ENCODE measurements at places on chromosomes 1 and 21.

DNA sequence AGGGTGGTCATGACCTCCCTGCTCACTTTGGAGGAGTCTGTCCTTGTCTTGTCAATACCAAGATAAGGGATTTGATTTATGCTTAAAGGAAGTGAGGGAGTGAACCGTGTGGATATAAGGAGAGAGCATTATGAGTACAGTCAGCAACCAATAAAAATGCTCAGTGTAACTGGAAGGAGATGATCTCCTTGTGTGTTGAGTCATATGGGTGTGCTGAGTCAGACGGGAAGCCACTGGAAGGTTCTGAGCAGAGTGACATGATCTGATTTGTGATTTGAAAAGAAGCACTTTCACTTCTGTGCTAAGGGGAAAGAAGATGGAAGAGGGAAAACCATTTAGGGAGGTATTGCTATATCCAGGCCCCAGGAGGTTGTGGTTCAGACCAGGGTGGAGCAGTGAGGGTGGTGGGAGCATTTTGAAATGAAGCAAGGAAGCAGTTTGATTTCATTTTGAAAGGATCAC lies 2.5 kb upstream of the BCL10 start:
- DNase-seq, result no peak

- no peak for DNase-seq
These were observed 6.3 kb upstream of the LYST start for GRCh38 chr1:235873045-235873444.

GRCh38 chr1:6743189-6744101 lies 41.8 kb upstream of the CAMTA1 start:
- DNase-seq, result no peak

- no peak for DNase-seq
These were observed 2.8 kb downstream of the MYCL start for GRCh38 chr1:39898648-39899603.

- DNase-seq, result no peak
These were observed 126.8 kb upstream of the ZNF644 start for GRCh38 chr1:91148641-91149069.

GRCh38 chr21:43195121-43196021 lies 26.6 kb downstream of the CRYAA start:
- DNase-seq, result no peak

GRCh38 chr1:165598676-165599059 lies 32.4 kb upstream of the MGST3 start:
- DNase-seq, result no peak

- no peak for DNase-seq
These were observed 977 bp downstream of the PRPF3 start for GRCh38 chr1:150322310-150322709.

DNA sequence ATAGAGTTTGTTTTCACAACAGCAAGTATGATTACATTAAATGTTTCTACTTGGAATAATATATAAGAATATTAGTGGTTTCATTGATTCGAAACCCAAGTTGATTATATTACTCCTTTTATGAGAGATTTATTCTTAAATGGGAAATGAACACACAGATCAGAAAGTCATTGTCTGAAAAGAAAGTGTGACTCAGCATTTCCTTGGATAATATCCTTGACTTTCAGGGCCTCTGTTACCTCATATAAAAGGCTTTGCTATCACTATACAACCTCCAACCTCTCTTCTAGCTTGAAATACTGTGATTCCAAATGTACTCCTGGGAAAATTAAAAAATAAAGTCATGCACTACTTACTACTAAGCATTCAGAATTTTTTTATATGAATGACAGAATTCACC lies 295.3 kb upstream of the LYPLAL1 start:
- no peak for DNase-seq

- no peak for DNase-seq
These were observed 348.8 kb downstream of the HHAT start for GRCh38 chr1:210677533-210677932.

GRCh38 chr1:105027838-105028471 lies 1278.3 kb downstream of the AMY1C start:
- DNase-seq, result no peak

GRCh38 chr1:244050014-244050834 lies 859 bp upstream of the ZBTB18 start:
- peak; percentile 44 for DNase-seq

GRCh38 chr1:240484804-240485443 lies 127.0 kb downstream of the GREM2 start:
- no peak for DNase-seq

GRCh38 chr21:37075214-37075770 lies 2.2 kb downstream of the TTC3 start:
- no peak for DNase-seq

- DNase-seq, result no peak
These were observed 1.6 kb upstream of the LEFTY2 start for GRCh38 chr1:225942574-225942973.

DNA sequence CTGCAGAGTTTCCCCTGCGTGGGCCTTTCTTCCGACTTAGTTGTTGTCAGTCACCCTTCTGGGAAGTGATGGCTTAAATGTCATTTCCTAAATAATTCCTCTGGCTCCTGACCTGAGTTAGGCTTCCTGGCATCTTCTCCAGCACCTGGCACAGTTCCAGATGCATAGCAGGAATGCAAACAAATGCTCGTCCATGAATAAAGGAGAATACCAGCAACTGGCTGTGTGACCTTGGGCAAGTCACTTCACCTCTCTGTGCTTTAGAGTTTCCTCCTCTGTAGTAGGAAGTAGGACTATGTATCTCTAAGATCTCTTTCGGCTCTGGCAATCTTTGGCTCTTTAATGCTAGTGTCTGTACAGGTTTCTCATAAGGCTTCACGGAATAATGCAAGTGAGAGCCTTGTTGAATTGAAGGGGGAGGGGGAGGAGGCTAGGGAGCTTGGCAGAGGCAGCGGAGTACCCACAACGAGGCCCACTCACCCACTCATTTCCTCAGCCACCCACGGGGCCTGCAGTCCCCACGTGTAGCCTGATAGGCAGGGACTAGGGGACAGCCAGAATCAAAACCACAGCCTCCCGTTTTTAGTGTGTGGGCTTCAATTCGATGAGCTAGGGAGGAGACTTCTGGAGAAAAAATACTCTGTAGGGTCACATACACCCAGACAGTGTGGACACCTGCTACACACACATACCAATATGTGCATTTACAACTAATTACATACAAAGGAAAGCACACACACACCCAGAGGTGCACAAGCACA lies 48.1 kb downstream of the TENT5C start:
- no peak for DNase-seq

DNA sequence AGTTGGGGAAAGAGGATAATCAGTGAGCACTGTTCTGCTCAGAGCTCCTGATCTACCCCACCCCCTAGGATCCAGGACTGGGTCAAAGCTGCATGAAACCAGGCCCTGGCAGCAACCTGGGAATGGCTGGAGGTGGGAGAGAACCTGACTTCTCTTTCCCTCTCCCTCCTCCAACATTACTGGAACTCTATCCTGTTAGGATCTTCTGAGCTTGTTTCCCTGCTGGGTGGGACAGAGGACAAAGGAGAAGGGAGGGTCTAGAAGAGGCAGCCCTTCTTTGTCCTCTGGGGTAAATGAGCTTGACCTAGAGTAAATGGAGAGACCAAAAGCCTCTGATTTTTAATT lies 42.7 kb downstream of the YARS1 start:
- DNase-seq, result no peak

DNA sequence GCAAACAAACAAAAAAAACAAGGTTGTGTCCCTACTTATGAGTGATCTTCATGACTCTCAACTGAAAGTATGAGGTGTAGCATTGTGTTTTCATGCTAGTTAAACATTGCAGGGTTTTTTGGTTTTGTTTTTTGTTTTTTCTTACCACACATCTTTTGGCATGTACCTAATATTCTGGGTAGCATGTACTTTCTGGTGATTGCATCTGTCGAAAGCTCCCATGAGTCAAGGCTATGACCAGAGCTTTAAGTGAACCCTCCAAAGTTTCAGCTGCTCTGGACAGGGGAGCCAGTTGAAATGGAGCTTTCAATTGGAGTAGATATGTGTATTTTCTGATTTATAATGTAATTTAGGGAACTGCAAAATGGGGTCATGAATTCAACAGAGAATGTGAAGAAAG lies 115.5 kb downstream of the KCNK2 start:
- DNase-seq, result no peak

- DNase-seq, result no peak
These were observed 27.8 kb downstream of the GBP6 start for GRCh38 chr1:89391686-89392085.

GRCh38 chr1:189962181-189962580 lies 515.5 kb downstream of the BRINP3 start:
- no peak for DNase-seq

GRCh38 chr1:111320066-111320879 lies 29.6 kb downstream of the CHIA start:
- DNase-seq, result no peak

- no peak for DNase-seq
These were observed 97.5 kb downstream of the SMYD2 start for GRCh38 chr1:214378492-214378891.

DNA sequence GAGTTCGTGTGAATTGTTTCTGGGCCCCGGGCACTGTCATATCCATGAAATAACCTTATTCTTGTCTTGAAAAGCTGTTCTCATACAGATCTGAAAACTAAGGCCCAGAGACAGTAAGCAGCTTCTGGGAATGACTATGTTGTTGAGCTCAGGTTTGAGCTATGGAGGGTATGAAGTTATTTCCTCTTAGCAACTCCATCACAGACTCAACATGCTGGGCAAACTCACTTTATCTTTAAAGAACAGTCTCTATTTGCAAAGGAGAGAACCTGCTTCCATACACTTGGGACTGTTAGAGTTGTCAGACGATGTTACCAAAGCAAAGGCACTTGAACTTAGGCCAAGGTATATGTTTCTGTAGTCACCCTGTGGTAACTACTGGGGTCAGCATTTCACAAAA lies 90.0 kb downstream of the GPR88 start:
- no peak for DNase-seq

DNA sequence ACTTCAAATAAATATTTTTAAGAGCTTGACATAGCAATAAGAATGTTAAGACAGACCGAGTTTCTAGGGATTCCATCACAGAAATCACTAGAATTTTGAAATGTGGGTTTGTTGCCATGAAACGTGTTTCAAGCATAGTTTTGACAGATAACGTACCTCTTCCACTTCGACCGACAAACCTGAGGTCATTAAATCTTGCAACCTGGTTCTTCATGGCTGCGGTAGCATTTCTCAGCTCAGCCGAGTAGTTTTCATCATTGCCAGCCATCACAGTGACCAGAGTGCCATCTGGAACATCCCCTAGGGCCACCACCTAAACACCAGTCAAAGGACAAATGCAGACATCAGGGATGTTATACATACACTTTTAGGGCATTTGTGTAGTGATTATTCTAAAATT lies 168.7 kb downstream of the RUNX1 start:
- DNase-seq, result no peak

GRCh38 chr1:217892750-217893149 lies 261.6 kb downstream of the SPATA17 start:
- DNase-seq, result no peak

- DNase-seq, result no peak
These were observed 693.1 kb downstream of the RWDD3 start for GRCh38 chr1:95927061-95927460.

DNA sequence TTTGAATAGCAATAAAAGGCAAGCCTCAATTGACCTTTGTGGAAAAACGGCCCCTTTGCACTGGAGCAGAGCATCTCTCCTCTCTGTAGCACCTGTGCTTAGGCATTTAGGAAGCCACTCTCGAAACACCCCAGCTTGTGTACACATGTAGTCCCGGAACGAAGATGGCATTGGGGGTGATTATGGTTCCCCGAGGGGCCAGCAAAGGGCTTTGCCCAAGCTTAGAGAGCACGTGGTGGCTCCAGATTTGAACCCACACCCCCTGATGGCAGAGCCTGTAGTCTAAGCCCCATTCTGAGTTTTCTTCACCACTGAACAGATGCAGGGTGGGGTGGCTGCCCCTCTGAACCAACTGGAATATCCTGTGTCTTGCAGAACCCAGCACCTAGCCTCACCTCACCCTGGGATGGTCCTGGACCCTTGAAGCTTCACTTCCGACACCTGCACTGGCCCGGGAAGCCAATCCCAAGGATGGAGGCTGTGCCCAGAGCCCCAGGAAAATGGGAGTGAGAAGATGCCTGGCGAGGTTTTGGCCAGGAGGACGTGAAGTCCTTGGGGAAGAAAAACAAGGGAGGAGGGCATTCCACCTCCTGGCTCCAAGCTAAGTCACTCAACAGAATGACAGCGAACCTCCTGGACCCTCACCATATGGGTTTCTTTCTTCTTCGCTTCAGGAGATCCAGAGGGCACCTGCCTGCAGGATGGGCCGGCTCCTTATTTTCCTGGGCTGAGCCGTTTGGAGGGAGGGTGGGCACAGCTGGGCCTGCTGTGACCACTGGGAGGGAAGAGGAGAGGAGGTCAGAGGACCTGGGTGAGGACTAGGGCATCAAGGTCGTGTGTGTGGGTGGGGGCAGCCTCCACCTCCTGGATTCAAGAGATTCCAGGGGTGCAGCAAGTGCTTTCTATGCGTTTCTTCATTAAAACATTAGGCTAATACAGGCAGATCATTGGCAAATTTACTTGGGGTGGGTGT lies 37.7 kb downstream of the IGFN1 start:
- no peak for DNase-seq

DNA sequence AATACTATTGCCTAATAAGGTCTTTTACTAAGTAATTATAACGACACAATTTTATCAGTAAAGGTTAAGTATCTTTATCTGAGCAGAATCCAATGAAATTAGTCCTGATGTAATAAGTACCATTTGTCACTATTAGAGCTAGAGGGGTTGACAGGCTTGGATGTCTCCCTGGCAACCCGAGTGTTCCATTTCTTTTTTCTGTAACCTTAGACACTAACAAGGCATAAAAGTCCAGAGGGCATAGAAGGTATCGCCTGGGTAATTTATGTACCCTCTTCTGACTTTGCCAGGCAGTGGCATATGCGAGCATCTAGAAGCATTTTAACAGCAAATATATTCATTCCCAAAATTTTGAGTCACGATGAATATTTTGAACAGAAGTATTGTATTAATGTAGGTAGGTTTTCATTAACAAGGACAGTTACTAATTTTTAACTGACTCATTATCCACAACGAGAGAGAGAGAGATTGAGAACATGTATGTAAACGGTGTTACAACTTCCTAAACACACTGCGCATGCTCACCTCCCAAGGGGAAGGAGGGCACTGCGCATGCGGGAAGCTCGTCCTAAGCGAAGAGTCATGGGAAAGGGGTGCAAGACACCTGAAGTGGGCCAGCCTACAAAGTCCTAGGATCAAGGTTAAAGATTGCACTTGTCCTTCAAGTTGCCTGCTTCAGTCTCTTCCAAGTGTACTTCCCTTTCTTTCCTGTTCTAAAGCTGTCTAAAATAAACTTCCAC lies 423.9 kb downstream of the DSCAM start:
- DNase-seq, result no peak

Data from activated T-cell treated with anti-CD3 and anti-CD28 coated beads, Interleukin-2, amount 50 U/mL, for 1 hour (primary cell).